ENCODE measurements at places on chromosomes 2 and 18.

DNA sequence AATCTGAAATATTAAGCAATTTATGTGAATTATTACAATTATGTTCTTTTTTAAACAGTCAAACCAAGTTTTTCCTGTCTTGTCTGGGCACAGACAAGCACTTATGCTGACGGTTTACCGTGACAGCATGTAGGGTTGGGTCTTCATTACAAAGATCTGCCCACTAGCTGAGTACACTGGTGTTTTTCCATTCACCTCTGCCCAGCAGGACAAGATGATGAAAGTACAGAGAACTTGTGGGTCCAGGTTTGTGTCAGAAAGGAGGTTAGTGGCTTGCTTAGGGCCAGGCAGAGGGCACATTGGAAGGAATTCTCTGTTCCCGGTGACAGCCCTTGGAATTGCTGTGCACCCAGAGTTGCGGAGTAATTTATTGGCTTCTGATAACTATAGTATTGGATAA lies 14.0 kb downstream of the NABP1 start:
- no peak for DNase-seq

GRCh38 chr2:227804975-227805374 lies 8.7 kb upstream of the CCL20 start:
- DNase-seq: no peak

DNA sequence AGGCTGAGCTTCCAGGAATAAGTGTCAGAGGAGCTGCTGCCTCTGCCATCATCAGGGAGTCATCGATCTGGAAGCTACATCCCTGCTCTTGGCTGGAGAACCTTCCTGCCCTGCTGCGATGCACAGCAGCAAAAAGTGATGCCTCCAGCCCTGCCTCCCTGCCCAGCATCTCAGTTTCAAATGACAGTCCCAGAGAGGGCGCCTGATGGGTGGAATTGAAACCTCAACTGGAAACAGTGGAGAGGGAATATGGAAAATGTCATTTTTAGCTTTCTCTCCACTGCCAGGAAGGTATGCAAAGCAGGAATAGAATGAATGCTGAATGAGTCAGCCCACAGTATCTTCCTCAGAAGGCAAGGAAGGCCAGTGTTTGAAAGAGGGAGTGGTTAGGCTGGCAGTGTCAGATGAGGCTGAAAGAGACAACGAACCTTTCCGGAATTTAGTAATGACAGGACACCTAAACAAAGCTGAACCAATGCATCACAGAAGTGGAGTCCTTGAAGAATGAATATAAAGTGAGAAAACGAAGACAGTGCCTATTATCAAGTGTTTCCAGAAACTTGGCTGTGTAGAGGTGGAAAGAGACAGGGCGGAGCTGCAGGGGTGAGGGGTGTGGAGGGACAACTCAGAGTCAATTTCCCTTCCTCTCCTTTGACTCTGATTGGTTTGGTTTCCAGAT lies 153.9 kb upstream of the NDUFV2 start:
- DNase-seq: peak; percentile 36

DNA sequence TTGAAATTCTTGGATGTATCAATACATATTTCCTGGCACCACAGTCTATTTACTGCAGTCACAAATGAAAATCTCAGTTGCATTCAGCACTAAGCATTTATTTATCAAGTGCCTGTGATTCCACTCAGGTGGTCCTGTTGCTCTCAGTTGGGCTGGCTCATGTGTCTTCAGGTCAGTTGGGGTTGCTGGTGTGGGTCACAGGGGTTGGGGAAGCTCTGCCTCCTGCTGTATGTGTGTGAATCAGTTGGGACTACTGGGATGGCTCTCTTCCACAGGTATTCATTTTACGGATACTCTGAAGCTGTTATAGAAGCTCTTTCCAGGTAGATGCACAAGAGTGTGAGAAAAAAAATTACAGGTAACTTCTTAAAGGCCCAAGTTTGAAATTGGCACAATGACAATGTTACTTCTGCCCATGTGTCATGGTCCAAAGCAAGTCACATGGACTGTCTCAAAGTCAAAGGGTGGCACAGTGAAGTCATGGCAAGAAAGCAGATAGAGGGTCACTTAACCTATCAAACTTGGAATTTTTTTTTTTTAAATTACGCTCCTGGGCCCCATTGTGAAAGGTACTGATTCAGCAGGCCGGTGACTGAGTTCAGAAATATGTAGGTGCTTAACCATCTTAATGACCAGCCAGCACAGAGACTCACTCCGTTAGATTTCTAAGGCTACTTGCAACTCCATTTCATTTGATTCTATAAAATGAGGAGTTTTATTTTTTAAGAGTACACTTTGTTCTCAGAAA lies 249.2 kb upstream of the GCFC2 start:
- DNase-seq: no peak

- no peak for DNase-seq
Observed at GRCh38 chr2:237120916-237121315, 35.2 kb downstream of the COPS8 start.

- no peak for DNase-seq
Observed at GRCh38 chr2:9997936-9998335, 45.4 kb upstream of the KLF11 start.

- DNase-seq: no peak
Observed at GRCh38 chr2:20168727-20169696, 55.9 kb downstream of the SDC1 start.

DNA sequence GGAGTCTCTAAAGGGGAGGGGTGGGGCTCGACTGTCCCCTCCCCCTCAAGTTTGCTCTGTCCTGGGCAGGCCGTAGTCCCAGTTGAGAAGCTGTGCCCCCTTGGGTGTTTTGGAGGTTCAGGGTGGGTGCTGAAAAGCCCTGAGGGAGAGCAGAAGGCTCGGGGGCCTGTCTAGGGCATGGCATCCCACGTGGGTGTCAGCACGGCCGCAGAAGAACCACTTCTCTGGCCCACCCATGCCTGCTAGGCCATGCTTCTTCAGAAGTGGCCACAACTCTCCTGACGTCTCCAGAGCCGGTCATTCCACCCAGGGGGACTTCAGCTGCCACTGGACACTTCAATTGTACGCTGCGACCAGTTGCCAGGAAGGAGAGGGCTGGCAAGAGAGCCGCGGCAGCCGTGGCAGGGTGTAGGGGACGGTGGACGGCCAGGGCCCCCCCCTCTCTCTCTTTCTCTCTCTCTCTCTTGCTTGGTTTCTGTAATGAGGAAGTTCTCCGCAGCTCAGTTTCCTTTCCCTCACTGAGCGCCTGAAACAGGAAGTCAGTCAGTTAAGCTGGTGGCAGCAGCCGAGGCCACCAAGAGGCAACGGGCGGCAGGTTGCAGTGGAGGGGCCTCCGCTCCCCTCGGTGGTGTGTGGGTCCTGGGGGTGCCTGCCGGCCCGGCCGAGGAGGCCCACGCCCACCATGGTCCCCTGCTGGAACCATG lies at the start of gene INPP5D:
Gene INPP5D, plus strand, starts transcription at position 546 of the 704 bp plus-strand sequence. Its CDS starts 137 bp downstream, at position 683.
- DNase-seq: peak; percentile 94

Data from OCI-LY7 (cell line).